T-helper 9 cell (primary cell): ENCODE measurements at places on chromosomes 13 and 19.

DNA sequence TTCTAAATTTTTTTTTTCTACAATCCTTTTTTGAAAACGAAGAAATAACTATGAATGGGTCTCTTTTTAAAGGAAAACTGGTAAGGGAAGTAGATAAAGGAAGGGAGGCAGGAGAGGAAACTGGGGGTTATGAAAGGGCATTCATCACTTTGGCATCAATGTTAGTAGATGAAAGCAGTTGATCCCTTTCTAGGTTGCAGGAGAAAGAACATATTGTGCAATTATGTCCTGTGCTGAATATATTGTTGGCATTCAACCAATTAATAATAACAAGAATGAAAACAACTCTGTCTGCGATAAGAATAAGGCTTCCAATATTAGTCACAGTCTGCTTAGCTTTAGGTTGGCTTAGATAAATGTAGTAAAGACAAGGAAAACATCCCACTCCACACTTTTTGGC, 796.8 kb upstream of the KLHL1 start:
- DNase-seq, result no peak

- DNase-seq, result no peak
Observed at GRCh38 chr13:101579281-101579802, 126.9 kb downstream of the ITGBL1 start.

- no peak for DNase-seq
Observed at GRCh38 chr19:35736913-35737886, 5.1 kb downstream of the IGFLR1 start.

- no peak for DNase-seq
Observed at GRCh38 chr19:30076101-30076551, 134.1 kb downstream of the URI1 start.

DNA sequence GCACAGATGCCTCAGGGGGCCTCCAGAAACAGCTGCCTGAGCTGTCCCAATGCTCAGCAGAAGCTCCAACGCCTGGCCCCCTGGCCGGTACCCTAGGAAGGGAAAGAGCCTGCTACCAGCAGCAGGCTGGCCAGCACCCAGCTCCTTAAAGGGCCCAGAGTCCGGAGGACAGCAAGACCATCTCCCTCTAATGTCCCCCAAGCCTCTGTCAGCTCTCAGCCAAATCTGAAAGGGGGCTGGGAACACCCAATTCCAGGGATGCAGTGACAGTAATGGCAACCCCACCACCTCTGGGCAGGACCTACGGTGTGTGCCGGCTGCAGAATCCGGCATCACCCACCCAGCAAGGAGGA, 4.2 kb downstream of the PPP6R1 start:
- no peak for DNase-seq

GRCh38 chr19:43628646-43629326, 9.4 kb upstream of the ZNF428 start:
- DNase-seq, result no peak

GRCh38 chr19:17210296-17210695, 4.9 kb upstream of the USE1 start:
- no peak for DNase-seq

DNA sequence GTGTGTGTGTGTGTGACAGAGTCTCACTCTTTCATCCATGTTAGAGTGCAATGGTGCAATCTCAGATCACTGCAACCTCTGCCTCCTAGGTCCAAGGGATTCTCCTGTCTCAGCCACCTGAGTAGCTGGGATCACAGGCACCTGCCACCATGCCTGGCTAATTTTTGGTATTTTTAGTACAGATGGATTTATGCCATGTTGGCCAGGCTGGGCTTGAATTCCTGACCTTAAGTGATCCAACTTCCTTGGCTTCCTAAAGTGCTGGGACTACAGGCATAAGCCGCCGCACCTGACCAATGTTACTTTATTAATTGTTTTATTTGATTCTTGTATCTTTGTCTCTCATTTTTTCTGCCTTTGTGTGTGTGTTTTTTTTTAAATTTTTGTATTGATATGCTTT, 89.6 kb downstream of the ZNF486 start:
- no peak for DNase-seq

- no peak for DNase-seq
Observed at GRCh38 chr13:45015300-45015699, 26.0 kb downstream of the GPALPP1 start.

DNA sequence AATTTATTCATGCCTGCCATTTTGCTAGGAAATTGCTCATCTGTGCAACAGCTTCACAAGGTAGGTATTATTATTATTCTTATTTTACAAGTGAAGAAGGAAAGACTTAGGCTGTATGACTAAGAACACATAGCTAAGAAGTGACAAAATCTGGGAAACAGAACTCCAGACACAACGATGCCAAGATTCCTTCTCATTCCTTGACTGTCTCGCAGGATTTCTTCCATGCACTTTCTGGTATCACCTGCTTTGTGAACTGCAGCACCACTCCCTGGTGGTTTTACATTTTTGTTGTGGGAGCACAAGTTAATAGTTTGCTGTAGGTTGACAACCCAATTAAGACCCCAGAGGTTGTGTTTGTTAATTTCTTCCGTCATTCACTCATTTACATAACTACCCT, 188.5 kb downstream of the LACC1 start:
- no peak for DNase-seq

- no peak for DNase-seq
Observed at GRCh38 chr19:54457773-54458647, 5.6 kb downstream of the LENG9 start.

DNA sequence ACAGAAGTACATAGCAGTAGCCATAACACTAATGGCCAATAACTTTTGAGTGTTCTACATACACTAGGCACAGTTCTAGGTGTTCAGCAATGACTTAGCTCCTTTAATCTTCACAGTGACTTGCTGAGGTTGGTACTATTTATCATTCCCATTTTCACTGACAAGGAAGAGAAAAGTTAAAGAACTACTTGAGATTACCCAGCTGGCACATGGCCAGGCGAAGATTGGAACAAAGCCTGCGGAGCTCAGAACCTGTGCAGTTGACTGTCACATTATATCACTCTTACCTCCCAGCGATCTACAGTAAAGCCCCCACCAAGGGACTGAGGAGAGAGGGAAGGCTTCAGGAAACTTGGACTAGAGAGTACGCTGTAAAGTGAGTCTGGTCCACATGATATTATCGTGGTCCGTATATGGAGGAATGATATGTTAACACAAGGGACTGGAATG, 42.4 kb upstream of the WDFY2 start:
- no peak for DNase-seq

DNA sequence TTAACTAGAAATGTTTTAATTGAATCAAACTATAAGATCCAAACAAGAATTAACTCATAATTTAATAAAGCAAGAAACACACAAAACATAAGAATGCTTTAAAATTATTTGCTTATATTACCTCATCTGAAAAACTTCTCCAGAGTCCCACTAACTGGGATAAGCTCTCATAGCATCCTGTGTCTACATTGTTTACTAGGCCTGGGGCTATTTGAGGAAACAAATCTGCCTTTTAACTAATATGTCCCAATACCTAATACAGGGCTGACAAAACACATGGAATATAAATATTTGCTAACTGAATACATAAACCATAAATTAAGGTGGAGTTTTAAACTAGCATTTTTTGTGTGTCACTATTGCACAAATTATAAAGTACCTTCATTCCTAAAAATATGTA, 1399.8 kb upstream of the SLC10A2 start:
- no peak for DNase-seq

DNA sequence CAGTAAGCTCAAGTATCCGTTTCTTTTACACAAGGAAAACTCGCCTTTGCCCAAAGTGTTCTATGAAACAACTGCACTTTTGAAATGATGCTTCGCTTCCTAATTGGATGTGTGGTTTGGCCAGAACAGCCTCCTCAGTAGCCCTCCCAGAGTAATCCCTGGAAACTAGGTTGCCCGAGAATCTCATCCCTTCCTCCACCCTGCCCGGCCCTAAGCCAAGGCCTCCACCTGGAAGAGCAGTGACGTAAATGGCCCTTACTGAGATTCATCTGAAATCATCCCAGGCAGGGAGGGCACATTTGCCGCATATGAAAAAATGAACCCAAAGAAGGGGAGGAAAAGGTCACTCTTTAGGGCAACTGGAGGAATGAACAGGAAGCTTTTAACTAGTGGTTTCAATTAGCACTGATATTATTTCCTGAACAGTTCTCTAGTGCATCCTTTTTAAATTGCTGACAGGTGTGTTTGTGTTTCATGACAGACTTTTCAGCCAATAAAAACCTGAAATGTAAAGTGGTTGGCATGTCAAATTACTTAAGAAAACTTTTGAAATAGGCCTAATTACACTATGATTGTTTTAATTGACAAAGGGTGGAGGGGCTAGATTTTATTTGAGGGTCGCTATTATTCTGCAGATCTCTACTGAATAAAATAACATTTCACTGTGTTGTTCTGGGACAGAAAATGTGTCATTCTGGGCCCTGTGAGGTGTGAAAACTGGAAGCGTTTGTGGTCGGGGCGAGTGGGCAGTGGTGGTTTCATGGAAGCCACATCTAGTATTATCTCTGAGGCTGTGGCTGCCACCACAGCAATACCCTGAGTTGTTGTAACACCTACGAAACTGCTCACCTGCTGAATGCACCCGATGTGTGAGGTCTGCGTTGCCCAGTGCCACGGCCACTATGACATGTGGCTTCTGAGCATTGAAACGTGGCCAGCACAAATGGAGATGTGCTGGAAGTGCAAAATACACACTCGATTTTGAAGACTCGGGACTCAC, 112.1 kb downstream of the ZIC5 start:
- no peak for DNase-seq

DNA sequence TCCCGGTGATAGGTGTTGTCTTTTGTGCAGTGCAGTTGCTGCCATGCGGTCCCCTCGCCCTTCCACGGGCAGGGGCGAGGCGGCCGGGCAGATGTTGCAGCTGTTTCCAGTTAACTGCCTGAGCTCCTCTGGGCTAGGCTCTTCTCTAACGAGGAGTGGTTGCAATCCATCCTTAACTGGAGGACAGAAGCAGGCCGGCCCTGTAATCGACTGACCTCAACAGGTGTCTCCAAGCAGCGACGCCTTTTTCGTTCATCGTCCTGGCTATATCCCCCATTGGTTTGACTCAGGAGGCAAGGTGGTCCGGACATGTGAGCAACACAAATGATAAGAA, 1.9 kb upstream of the TSC22D1 start:
- no peak for DNase-seq

- DNase-seq, result no peak
Observed at GRCh38 chr13:22235285-22235949, 564.5 kb downstream of the FGF9 start.

GRCh38 chr13:78499802-78500201, 103.5 kb downstream of the POU4F1 start:
- DNase-seq, result no peak
